ENCODE measurements at places on chromosomes 16 and 17.

DNA sequence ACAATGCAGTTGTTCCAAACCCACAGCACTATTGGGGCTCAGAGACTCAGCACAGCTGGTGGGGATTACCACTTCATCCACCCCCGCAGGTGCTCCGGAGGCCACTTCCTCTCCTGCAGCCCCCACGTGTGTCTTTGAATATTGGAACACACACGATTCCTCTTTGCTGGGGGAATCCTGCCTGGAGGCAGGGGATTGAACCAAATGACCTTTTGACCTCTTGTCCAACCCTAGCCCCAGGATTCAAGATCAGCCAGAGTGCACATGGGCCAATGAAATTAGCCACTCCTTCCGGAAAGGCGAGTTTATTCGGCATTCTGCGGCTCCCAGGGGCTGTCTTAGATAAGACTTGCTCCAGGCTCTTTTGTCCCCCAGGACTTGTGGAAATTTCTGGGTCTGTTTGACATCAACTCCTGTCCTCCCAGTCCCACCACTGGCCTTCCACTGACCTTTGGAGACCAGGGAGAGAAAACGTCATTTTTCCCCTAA lies 350.2 kb downstream of the FOXL1 start:
- no peak for DNase-seq

DNA sequence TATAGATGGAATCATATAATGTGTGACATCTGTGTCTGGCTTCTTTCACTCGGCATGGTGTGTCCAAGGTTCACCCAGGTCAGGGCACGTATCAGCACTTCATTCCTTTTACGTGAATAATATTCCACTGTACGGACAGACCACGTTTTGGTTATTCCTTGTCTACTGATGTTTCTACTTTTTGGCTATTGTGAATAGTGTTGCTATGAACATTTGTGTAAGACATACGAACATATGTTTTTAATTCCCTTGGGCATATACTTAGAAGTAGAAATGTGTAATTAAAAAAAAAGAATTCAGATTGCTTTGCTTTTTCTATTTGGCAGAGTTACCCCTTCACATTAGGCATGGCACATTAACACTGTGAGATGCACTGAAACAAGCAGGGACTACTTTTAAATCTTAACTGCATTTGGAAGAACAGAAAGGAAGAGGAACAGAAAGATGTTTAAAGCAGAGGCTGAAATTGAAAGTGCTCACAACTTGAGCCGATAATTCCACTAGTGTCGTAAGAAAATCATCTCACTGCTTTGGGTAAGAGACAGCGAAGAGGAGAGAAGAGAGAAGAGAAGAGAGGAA lies 105.3 kb downstream of the VPS53 start:
- DNase-seq, result no peak

DNA sequence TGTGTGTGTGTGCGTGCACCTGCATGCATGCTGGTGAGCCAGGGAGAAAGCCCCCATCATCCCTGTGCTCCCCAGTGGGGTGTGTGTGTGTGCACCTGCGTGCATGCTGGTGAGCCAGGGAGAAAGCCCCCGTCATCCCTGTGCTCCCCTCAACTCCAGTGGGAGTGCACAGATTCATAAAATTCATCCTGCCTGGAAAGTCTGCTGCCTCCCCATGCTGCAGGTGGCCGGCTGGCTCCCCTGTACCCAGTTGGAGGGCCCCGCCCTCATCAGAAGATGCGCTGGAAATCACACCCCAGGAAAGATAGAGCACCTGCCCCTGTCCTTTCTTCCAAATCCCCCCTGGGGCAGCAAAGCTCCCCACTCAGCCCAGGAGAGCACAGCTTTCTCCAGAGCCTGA lies 84.8 kb upstream of the DOC2B start:
- no peak for DNase-seq

DNA sequence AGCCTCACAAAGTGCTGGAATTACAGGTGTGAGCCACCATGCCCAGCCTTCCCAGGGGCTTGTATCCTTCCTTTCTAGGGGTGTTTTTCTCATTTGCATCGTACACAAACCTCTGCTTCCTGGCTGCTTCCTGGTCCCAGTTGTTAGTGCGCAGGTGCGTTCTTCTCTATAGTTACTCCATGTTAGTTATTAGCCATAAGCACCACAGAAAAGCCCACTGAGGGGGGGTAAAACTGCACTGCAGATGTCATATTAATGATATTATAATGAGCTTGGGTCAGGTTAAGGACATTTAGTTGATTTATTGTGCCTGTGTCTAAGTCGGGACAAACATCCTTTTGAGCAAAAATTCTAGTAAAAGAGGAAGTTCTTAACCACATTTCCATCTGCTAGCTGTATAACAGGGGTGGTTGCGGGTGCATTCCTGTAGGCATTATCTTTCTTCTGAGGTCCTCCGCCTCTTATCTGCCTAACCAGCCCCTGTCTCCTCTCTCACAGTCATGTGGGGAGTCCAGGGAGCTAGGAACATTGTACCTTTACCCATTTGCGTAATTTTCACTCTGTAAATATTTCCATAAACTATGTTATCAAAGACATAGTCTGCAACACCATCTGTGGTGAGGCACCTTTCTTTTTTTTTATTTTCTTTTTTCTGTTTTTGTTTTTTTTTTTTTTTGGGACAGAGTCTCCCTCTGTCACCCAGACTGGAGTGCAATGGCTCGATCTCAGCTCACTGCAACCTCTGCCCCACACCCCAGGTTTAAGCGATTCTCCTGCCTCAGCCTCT lies 23.6 kb upstream of the ATF7IP2 start:
- no peak for DNase-seq

DNA sequence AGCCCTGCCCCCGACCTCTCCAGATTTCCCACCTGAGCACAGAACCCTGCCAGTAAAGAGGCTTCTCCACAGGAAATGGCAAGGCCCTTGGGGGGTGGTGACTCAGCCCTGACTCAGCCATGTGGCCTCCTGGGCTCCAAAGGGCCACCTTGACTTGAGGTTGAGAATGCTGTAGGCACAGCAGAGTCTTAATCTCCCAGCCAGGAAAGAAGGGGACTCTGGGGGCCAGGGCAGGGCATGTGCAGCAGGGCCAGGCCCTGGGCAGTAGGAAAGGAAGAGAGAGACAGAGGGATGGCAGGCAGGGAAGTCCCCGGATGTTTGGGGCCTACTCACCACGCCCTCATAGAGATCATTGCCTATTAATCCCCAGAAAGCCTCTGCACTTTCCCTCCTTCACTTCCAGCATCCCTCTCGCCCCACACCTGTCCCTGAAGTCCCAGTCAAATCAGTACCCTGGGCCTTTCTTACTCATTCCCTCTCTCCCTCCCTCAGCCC lies 4.8 kb upstream of the ITGA3 start:
- peak; percentile 53 for DNase-seq

- DNase-seq, result no peak
Measured at GRCh38 chr17:40333781-40334448, 24.9 kb downstream of the RARA start.

GRCh38 chr17:332558-333322 lies 19.9 kb downstream of the RPH3AL start:
- no peak for DNase-seq

DNA sequence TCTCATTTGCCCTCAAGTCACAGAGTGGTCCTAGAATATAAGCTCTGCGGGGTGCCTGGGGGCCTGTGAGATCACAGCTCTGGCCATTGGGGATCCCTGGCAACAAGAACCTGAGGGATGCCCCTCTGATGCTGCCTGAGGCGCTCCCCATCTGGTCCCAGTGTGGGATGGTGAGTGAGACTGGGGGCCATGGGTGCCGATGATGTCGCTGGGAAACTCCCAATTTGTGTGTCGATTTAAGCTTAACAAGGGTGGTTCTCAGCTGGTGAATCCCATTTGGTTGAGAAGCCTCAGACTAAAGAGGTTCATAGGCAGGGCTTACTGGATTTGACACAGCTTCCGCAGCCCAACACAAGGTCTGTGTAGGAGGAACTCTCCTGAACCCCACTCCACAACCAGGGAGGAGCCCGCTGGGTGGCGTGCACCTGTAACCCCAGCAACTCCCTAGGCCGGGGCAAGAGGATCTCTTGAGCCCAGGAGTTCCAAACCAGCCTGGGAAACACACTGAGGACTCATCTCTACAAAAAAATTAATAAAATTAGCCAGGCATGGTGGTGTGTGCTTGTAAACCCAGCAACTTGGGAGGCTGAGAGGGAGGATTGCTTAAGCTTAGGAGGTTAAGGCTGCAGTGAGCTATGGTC lies 63.7 kb upstream of the SIAH1 start:
- DNase-seq, result no peak

DNA sequence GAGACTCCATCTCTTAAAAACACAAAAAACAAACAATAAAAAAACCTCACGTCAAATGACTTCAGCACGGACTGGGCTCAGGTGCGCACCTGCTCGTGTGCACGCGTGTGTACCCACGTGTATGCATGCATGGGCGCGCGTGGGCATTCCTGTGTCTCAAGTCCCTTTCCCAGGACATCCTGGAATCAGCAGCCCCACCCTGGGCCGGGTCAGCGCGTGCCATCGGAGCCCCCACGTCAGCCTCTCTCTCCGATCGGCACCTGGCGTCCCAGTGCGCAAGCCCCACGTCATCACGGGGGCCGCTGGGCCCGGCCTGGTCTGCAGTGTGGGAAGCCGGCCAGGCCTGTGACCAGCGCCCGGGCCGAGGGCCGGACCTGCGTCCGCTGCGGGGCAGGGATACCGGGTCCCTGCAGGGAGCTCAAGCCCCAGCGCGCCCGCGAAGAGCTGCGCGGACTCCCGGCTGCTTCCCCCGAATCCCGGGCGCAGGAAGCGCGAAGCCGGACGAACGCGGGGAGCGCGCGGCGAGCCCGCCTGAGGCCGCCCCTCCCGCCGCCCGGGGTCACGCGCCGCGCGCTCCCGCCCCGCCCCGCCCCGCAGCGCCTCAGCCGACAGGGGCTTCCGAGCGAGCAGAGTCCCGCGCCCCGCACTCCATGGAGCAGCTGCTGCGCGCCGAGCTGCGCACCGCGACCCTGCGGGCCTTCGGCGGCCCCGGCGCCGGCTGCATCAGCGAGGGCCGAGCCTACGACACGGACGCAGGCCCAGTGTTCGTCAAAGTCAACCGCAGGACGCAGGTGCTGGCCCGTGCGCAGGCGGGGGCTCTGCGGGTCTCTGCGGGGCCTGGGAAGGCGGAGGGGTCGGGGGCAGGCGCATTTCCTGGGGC lies at the start of gene FN3K:
FN3K (plus strand) TSS at position 629 of the 880 bp plus-strand sequence; CDS start at position 651, 22 bp downstream.
- no peak for DNase-seq
